ENCODE measurements at places on chromosomes 13 and 19.

DNA sequence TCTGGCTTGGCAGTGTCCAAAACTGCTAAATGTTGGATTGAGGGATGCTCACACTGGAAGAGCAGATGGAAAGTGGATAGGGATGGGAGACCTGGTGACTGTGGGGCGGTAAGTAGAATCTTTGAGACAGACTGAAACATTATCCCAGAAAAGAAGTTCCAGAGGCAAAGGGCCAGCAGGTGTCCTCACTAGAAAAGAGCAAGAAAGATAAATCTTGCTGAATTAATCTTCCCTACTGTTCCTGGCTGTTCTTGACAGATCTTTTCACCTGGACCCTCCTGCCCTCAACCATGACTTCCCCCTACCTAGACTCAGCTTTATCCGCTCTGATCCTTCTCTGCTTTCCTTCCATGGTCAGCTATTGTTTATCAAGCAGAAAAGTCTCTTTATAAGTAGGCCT, 35.0 kb upstream of the FRY start:
- no peak for DNase-seq

GRCh38 chr13:40758811-40759210, 12.2 kb downstream of the MRPS31 start:
- DNase-seq, result no peak

DNA sequence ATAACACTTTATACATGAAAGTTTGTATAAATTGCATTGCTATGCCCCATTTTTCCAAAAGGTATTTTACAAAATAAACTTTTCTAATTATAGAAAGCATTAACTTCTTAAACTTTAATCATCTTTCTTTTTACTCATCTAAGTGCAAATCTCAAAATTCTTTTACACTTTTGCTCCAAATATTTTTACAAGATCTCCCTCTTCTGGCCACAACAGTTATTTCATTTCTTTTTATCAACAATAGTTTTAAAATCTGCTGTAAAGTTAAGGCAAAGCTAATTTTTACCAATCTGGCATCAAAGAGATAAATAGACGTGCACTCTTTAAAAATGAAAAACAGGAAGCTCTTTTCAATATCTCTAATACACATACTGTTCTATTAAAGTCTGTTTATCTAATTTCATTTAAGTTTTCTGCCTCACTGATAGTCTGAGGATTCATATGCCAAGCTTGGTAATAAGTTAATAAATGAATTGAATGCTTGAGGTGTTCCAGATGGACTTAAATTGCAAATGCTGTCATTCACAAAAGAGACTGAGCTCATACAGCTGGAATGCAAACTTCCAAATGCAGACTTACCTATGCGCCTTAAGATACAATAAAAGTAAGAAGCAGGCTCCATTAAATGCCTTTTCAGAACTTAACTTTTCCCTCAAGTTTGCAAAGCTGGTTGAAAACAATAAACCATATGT, 583.0 kb upstream of the ATXN8OS start:
- DNase-seq, result peak; percentile 2

GRCh38 chr19:33390101-33390907, 16.8 kb downstream of the CEBPG start:
- DNase-seq, result no peak

DNA sequence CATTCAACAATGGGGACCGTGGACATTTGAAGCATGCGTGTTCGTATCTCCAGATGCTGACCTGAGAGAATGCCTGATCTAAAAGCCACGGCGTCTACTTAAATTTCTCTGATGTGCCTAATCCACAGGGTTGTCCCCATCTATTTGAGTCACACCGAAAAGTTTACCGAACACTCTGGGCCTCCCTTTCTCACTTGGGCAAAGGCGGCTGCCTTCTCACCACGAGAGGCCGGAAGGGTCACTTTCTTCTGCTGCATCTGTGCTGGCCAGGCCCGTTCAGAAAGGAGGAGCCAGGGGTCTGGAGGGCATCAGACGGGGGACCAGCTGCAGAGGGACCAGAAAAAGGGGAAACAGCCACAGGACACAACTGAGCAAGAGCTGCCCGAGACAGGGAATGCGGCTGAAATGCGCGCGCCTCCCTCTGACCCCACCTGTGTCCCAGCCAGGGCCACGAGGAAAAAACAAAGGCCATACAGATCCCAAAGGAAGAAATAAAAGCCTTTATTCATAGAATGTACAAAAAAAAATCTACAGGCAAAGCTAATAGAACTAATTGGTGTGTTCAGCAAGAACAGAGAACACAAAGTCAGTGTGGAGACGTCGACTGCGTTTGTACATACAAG, 71.3 kb upstream of the C13orf46 start:
- peak; percentile 15 for DNase-seq

GRCh38 chr13:37534676-37535075, 63.9 kb downstream of the POSTN start:
- DNase-seq, result no peak

GRCh38 chr19:2032296-2032941, 16.9 kb upstream of the BTBD2 start:
- peak; percentile 90 for DNase-seq

DNA sequence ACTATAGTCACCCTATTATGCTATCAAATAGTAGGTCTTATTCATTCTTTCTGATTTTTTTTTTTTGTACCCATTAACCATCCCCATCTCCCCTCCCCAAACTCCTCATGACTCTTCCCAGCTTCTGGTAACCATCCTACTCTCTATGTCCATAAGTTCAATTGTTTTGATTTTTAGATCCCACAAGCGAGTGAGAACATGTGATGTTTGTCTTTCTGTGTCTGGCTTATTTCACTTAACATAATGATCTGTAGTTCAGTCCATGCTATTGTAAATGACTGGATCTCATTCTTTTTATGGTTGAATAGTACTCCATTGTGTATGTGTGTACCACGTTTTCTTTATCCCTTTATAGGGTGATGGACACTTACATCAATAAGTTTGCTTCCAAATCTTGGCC, 4.5 kb upstream of the MYCBP2 start:
- no peak for DNase-seq

GRCh38 chr19:13301627-13302334, 151.6 kb downstream of the IER2 start:
- DNase-seq, result no peak

- no peak for DNase-seq
Measured at GRCh38 chr13:48739386-48739964, 85.7 kb downstream of the CYSLTR2 start.
